ENCODE measurements at places on chromosomes 2 and 18. TPM values are rescaled to one million over a fixed set of nuclear protein-coding genes. Genes with fewer than 3 reads are reported as not detected.

- DNase-seq = no peak
Measured at GRCh38 chr2:190320696-190321095, 1.1 kb upstream of the HIBCH start.

- no peak for DNase-seq
Measured at GRCh38 chr2:99635710-99636109, 145.9 kb upstream of the REV1 start.

DNA sequence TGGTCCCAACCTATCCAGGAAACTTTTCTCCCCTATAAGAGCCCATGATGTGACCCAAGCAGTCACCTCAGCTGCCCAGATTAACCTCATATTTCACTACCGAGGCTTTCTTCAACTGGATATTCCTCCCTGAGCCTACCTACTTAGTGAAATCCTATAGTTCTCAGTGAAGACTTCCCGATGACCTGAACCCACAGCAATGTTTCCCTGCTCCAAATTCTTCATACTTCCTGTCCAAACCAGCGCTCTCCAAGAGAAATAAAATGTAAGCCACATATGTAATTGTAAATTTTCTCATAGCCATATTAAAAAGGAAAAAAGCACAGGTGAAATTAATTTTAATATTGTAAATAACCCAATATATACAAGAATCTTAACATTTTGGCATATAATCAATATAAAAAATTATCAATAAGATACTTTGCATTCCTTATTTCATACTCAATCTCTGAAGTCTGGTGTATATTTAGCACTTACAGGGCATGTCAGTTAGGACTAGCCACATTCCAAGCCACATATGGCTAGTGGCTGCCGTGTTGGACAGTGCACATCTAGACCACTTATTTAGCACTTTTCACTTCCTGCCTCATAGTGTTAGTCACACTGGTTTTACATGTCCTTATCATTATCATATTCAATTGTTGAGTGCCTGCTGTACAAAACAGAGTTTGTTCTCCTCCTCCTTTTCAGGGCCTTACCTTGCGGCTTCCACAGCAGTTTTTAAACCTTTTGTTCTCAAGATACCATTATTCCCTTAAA is 1.9 kb upstream of the STAT4 start:
- DNase-seq = no peak

DNA sequence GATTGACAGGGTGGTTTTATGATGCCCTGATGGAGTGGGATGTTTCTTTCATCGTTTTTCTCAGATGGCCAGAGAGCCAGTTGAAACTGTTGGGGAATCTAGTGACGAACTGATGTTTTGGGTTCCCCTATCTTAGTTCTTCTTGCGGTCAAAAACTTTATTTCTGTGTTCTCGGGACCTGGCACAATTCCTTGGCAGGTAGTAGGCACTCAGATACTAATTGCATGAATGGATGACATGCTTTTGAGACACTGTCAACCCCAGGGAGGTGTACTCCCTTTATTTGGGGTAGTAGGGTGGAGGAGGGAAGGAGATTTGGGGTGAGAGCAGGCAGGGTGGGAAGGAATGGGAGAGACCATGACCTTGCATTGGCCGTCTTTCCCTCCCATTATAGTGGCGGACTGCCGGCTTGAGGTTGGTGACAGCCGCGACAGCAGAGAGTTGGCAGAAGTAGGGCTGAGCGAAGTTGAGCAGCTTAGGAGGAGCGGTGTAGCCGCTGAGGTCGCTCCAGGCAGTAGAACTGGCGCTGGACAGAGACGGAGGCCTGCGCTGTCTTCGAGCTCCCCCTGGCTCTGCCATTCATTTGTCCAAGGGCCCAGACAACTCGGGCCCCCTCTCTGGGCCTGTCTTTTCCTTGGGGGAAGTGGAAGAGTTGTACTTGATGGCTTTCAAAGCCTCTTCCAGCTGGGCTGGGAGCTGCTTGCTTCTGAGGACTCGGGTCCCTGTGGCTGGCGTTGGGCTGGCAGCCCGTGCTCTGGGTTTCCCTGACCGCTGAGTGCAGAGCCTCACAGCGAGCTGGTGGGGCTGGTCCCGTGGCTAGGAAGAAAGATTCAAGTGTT is 2.6 kb downstream of the TET3 start:
- no peak for DNase-seq

DNA sequence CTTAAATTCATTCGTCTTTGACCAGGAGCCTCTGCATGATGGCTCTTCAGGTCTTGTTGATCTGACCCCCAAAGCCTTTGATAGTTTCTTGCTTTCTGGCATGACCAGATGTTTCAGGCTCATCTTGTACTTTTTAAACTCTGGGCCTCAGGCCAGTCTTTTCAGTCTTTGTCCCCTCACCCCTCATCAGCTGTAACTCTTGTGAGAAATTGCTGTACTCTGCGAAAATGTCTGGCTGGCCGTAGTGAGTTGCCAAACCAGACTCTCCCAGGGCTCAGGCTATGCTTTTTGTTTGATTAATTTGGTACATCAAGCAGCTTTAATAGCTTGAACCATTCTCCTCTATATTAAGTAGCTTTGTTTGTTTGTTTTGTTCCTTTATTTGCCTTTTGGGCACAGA is 75.9 kb downstream of the BABAM2 start:
- no peak for DNase-seq

- DNase-seq = no peak
Measured at GRCh38 chr2:46147626-46148368, 149.4 kb upstream of the EPAS1 start.

- no peak for DNase-seq
Measured at GRCh38 chr2:37781028-37781427, 109.6 kb upstream of the CDC42EP3 start.

GRCh38 chr2:215928086-215928485 is 85.3 kb downstream of the MREG start:
- no peak for DNase-seq

DNA sequence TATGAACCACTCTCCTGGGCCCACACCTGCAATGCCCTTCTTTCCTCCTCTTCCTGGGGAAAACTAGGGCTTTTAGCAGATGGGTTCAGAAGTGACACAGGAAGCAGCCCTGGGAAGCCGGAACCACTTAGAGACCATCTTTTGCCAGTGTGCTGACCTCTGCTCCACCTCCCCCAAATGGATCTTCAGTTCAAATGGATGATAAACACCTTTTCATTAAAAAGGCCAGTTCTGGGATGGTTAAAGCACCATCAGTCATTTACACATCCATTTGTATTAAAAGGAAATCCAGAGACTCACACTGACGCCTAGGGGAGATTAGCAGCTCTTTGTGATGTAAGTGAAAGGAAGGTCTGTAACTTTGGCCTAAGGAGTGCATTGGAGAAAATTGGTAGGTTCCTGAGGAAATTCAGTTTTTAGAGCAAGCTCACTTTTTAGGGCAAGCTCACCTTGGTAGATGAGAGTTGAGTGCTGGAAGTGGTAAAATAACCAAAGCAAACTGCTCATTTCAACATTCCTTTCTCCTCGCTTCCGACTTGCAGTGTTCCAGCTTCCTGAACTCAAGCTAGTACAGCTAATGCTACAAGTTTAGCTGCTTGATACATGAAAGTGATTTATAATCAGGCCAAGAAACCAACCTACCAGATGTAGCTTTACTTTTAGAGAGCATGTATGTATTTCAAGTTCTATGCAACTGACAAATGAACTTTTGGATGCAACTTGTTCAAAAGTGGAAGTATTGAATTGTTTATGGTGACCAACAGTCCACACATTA is 47.7 kb downstream of the ACTR2 start:
- DNase-seq = no peak

GRCh38 chr2:172768401-172768800 is 32.8 kb downstream of the RAPGEF4 start:
- no peak for DNase-seq

DNA sequence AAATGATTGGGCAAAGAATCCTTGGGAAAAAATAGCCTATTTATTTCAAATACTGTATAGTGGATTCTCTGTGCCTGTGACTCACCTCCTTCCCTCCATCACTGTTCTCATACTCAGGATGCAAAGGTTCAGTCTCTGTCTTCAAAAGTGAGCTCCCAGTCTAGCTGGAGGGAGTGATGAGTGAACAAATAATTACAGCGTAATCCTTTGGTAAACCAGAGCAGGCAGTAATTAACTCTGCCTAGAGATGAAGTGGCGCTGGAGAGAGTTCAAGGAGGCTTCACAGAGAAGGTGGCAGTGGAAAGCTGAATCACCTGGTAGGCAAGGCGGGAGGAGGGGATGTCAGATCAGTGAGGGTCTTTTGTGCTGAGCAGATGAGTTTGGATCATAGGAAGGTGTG is 6.5 kb downstream of the DGUOK start:
- no peak for DNase-seq

DNA sequence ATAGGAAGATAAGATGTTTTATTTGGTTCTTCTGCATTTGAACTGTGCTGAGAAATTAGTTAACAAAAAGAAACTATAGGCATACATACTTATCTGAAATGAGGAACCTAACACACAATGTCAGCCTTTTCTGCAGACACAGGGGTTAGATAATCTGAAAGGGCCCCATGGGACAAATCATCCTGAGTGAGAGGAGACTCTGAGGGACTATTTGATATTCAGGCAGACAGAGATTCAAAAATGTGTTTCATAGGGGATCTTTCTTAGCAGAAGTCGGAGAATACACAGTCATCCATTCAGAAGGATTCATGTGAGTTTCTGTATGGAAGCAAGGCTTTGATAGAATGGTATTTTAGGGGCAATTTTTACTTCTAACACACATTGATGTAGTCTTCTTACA is 79.1 kb downstream of the NCKAP5 start:
- DNase-seq = no peak

GRCh38 chr2:241052677-241053360 is 49.3 kb downstream of the MTERF4 start:
- DNase-seq = no peak

- DNase-seq = no peak
Measured at GRCh38 chr2:177193240-177193639, 19.4 kb upstream of the HNRNPA3 start.

- peak; percentile 45 for DNase-seq
Measured at GRCh38 chr18:51668101-51668500, 470.6 kb upstream of the MEX3C start.

GRCh38 chr18:49921318-49921985 is 108.1 kb upstream of the ACAA2 start:
- DNase-seq = no peak

DNA sequence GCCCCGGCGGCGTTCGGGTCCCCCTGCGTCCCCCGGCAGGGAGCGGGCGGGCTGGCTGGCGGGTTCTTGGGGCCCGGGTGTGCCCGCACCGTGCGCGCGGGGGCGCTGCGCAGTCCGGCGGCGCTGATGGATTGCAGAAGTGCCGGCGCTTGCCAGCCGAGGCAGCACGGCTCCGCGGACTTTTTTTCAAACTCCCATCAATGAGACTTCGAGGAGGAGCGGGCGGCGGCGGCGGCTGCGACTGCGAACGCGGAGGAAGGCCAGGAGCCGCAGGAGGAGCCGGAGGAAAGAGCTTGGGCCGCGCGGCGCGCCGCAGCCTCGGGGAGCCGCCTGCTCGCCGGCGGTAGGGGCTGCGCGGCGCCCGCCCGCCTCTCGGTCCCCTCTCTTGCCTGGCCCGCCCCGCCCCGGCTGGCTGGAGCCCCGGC is at the start of gene GLI2:
Gene GLI2 (plus strand): TSS at position 123 of the 425 bp plus-strand sequence. CDS start 61,453 bp downstream, outside the sequence.
- peak; percentile 85 for DNase-seq

DNA sequence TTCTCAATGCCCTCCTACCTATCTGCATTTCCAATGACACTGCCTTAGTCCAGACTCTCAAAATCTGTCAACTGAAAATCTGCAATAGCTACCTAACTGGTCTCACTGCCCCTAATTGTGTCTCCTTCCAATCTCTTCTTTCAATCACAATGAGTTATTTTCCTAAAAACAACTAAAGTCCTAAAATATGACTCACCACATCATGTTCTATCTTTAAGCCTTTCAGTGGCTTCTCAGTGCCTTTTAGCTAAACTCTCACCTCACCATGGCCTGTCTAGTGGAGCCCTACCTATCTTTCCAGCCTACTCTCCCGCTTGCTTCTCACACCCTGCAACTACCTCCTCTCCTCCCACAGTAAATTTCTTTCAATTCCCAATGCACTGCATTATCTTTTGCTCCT is 220.9 kb upstream of the PKDCC start:
- DNase-seq = no peak

- no peak for DNase-seq
Measured at GRCh38 chr18:54835944-54836343, 7.7 kb downstream of the RAB27B start.

GRCh38 chr2:177676636-177677035 is 284.1 kb downstream of the AGPS start:
- no peak for DNase-seq

GRCh38 chr2:190353537-190353899 is 10.1 kb downstream of the INPP1 start:
- DNase-seq = no peak

GRCh38 chr18:3577281-3577855 is 127.4 kb downstream of the TGIF1 start:
- DNase-seq = no peak

- no peak for DNase-seq
Measured at GRCh38 chr2:10501451-10501961, 53.4 kb upstream of the ODC1 start.

The RHBDD1 gene
- total RNA-seq = 14.3 TPM

The TRIM54 gene
- 0.25 TPM for total RNA-seq

The SLC9A4 gene
- 1.4 TPM for total RNA-seq

The SPC25 gene
- total RNA-seq = 32.6 TPM

The ITGA4 gene
- not detected for total RNA-seq

The CUL3 gene
- total RNA-seq = 66.3 TPM

The CFAP53 gene
- 0.23 TPM for total RNA-seq

The TLK1 gene
- total RNA-seq = 85.1 TPM

The OTOS gene
- total RNA-seq = not detected

The TRIM43 gene
- total RNA-seq = not detected

The SPHKAP gene
- not detected for total RNA-seq

The SNRNP200 gene
- 259 TPM for total RNA-seq

The GLI2 gene
- total RNA-seq = 0.70 TPM

The PSMA8 gene
- total RNA-seq = not detected

The LAMA3 gene
- total RNA-seq = 37.9 TPM
